ENCODE measurements at places on chromosomes 11 and 22.

DNA sequence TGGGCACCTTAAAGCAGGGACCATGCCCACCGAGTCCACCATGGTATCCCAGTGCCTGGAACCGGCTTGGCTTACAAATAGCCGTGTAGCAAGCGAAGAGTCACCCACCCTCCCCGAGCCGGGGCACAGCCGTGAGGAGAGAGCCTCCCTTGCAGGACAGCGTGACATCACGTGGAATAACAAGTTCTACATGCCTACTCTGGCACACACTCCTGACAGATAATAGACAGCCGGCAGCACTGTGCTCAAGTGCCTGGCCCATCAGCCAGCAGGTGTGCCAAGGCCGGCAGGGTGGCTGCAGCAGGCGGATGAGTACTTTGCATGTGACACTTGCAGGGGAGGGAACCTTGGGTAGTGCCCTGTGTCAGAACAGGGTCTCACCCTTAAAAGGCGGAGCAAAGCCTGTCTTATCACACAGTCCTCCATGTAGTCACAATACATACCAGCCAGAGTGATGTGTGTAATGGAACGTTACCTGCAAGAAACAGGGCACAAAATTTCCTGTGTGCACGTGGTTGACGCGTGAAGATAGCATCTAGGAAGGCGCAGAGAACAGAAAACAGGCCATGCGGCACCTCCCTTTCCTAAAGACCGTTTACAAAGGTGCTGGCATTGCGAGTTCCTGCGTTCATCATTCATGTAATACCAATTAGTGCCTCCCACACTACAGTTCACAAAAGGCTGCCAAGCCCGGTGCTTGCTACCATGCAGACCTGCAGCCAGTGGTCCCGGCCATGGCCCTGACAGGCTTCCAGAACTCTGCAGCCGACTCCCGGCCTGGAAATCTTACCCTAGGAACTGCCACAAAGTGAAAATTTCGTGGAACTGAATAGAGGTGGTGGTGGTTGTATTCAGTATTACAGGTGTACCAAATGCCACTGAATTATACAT lies 16.4 kb downstream of the TOM1 start:
- DNase-seq, result peak; percentile 79

DNA sequence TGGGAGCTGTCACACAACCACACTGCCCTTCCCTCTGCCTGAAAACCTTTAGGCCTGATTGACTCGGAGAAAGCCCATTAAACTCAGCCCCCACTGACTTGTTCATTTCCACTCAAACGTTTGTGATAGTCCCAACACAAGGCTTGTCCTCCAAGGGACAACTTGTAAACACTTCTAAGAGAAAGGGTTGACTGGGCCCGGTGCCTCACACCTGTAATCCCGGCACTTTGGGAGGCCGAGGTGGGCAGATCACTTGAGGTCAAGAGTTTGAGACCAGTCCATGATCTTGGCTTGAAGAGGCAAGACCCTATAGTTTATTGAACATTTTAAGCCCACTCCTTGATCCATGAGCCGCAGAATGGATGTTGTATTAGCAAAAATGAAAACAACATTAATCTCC lies 63.3 kb upstream of the PRODH start:
- DNase-seq, result no peak

DNA sequence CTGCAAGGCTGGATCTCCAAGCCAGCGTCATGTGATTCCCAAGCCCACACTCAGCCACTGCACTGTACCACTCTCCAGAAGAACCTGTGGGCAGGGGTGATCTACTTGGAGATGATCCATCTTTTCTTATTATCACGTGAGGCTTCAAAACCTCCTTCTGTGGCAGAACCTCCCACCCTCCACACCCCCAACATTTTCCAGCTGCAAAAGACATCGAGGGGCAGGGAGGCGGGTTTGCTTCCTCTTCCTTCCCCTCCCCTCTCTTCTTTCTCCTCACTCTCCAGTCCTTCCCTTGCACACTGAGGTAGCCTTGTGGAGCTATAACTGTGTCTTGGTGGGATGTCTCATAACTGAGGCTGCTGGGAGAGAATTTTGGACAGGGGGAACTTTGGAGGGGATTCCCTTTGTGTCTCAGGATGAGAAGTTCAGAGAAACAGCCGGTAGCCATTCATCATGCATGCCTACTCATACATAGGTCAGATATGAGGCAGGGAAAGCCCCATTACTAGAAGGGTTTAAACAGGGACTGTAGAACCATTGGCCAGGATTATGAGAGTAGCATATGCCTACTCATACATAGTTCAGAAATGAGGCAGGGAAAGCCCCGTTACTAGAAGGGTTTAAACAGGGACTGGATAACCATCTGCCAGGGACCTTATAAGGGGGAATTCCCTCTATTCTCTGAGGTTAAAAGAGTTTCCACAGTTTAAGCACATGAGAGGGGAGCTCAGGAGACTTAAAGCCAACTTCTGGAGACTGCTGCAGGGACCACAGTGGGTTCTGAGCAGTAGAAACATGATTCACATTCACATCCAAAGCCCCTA lies 420.7 kb upstream of the CADM1 start:
- no peak for DNase-seq

DNA sequence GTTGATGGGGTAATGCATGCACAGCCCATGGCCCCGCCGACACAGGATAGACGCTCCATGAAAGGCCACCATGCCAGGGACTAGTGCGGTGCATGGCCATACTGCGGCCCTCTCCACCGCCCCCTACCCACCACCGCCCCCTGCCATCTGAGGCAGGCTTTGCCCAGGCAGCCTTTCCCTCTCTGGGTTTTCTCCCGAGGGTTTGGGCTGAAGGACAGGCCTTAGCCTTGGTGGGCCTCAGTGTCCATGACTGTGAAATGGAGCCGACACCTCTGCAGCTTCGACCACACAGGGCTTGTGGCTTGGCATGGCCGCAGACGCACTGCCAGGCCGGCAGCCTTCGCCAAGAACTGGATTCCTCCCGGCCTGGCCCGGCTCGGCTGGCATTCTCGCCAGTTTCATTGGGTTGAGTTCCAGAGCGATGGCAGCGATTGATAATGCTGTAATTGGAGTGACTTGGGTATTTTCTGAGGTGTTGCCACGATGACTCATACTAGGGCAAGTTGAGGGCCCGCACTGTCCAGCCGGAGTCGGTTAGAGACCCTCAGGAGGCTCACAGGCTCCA lies 111.3 kb downstream of the WNT7B start:
- DNase-seq, result no peak

DNA sequence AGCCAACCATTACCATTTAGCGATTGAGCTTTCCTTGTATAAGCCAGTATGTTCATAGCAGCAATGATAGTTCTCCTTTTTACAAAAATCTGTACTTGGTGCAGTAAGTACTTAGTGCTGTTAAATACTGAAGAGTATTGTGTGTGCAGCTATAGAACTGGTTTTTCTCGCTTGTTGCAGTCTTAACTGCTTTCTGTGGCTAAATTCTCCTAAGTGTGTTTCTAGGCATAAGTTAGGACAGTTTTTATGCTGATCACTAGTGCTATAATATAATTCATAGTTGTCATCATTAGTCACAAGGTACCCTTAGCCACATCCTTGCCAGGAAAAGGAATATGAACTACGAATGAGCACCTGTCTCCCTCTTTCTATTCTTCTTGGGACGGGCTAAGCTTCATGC lies 107.7 kb downstream of the GRAMD1B start:
- no peak for DNase-seq

- DNase-seq, result no peak
Measured at GRCh38 chr11:132674151-132674550, 858.1 kb downstream of the OPCML start.

DNA sequence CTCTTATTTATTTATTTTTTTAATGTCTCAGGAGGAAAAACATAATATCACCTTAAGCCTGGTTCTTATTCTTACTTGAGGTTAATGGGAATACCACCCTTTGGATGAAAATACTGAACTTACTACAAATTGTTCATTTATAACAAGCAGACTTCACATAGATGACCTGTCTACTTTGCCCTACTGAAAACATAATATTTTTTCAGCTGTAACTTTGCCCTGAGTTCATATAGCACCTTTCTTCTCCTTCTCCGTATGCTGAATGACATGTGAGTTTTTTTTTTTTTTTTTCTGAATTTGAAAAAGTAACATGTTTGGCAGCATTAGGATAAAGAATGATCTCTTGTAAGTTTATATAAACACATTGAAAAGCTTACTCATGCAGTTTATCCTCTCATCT lies 186.8 kb downstream of the TMEM135 start:
- no peak for DNase-seq

DNA sequence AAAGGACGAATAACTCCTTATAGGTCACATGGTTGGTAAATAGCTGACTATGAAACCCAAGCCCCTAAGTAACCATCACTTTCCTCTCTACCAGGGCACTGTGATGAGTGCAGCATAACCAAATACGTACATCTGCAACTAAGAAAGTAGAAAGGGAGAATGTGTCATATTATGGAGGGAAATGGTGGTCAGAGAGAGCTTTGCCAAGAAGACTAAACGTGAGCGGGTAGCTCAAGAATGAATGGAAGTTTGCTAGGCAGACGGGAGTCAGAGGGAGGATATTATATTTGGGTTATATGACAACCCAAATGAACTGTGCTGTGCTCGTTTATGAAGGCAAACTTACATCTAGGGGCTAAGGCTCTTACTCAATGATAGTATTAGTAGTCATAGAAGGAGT lies 537.3 kb downstream of the OPCML start:
- DNase-seq, result no peak

DNA sequence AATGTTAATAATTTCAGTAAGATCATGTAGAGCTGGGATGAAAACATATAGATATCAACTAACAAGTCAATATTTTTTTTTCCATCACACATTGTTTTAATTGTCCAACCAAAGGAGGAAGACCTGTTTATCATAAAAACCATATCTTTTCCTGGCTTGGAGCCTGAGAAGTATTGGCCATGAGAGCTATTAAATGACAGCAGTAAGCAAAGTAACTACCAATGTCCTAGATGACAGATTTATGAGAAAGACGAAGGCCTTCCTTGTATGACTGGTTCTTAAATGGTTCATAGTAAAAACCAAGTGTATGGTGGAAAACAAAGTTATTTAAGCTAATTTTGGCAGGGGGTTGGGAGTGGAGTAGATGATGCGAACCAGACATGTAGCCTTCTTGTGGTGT lies 1147.1 kb upstream of the TENM4 start:
- DNase-seq, result no peak

DNA sequence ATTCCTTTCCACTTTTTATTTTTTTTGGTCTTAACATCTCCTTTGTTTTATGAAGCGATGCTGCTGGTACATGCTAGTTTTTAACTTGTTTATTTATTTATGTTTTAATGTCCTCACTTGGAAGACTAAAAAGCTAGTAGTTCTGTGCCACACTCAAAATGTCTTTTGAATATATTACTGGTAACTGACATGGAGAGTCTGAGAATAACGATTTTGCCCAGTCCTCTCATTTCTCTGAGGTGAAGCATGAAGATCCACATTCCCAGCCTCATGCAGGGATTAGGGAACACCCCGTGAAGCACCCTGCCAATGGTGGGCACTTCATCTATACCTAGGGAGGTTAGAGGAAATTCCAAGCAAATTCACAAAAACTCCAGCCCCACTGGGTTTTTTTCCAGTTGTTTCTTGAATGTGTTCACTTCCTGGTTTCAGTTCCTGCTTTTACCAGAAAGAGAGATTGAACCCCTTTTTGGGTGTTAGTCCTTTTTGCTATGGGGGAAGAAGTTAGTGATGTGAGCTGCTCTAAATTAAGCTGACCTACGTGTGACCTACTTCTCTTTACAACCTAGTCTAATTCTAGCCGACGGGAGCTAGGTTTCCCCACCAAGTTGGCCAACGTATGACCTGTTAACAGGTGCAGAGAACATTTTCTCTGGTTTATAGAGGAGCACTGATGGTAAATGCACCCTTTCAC lies 106.1 kb downstream of the SLC1A2 start:
- DNase-seq, result no peak

GRCh38 chr11:47863898-47864430 lies 15.8 kb upstream of the NUP160 start:
- DNase-seq, result no peak

DNA sequence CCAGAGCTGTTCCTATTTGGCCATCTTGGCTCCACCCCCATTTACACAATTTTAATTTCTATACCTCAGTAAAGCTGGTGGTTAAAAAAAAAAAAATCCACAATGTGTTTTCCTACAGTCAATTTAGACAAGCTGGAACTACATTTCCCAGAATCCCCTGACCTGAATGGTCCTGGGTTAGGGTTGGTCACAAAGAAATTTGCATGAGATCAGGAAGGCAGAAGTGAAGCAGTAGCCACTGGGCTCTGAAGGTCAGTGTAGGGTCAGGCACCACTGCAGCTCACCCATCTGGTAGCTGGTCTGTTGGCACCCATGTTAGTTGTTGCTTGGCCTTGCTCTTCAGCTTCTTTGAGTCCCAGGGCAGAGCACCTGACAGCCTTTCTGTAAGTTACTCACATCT lies 210.7 kb upstream of the API5 start:
- DNase-seq, result no peak

- DNase-seq, result no peak
Measured at GRCh38 chr11:126355926-126356897, 726 bp downstream of the ST3GAL4 start.

- DNase-seq, result no peak
Measured at GRCh38 chr11:78380615-78381051, 37.0 kb downstream of the GAB2 start.

- no peak for DNase-seq
Measured at GRCh38 chr11:95907476-95907875, 16.4 kb downstream of the MTMR2 start.

GRCh38 chr11:74011360-74012073 lies 2.6 kb upstream of the UCP3 start:
- no peak for DNase-seq

- DNase-seq, result no peak
Measured at GRCh38 chr11:102238391-102238821, 78.9 kb upstream of the BIRC3 start.

DNA sequence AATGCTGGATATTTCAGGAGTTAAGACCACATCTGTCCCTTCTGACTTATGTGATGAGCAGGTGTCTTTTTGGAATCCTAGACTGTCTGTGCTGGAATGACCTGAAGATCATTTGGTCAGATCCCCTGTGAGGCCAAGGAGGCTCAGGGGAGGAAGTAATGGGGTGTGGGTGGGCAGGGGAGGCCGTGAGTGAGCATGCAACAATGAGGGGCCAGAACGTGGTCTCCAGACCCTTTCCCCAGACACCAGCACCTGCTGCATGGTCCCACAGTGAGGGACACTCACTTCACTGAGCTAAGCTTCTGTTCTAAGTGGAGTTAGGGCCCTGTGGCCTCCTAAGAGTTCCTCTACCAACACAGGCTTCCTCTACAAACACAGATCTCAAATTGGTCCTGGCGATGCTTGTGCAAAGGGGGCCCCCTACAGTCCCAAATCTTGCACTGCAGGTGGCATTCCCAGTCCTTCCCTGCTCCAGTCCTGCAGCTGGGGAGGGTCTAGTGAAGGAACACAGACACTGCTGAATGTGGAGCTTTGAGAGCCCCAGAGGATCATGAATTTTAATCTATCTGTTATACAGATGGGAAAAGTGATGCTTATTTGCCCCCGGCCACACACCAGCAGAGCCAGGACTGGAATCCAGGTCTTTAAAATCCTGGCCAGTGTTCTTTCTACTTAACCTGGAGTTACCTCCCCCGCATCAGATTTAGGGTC lies 7.4 kb downstream of the USP2 start:
- DNase-seq, result peak; percentile 47

GRCh38 chr11:8045839-8046238 lies 35.2 kb upstream of the TUB start:
- no peak for DNase-seq
